ENCODE measurements at places on chromosomes 5 and 9.

DNA sequence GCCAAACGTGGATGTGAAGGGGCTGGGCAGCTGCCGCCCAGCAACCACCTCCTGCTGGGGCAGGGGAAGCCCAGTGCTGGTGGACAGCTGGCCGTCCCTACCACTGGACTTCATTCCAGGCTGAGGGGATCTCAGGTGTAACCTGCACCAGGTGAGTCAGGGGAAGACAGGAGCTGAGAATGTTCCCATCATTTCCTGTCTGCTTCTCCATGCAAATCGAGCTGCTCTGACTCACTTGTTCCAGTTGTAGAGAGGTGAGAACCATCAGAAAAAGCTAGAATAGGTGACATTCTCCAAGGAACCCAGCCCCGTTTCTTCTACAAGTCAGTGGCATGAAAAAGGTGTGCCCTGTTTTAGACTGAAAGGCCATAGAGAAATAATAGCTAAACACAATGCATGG lies 21.8 kb upstream of the BARX1 start:
- no peak for DNase-seq

- no peak for DNase-seq
Measured at GRCh38 chr5:175092691-175093090, 351.3 kb downstream of the DRD1 start.

DNA sequence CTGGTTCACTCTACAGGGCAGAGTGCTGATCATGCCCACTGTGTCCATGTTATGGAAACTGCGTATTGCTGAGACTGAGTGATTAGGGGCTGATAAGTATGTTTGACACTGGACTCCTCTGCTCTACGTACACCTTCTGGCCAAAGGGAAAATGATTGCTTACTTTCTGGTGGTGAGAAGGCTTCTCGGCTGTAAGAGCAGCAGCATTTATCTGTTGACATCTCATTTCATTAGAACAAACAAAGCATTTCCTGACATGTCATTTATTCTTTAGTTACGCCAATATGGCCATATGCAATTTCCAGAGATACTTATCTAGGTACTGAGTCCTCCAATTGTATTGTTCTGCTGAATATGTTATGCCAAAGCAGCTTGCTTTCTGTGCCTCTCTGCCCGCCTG lies 5.6 kb downstream of the FAXDC2 start:
- DNase-seq = no peak

DNA sequence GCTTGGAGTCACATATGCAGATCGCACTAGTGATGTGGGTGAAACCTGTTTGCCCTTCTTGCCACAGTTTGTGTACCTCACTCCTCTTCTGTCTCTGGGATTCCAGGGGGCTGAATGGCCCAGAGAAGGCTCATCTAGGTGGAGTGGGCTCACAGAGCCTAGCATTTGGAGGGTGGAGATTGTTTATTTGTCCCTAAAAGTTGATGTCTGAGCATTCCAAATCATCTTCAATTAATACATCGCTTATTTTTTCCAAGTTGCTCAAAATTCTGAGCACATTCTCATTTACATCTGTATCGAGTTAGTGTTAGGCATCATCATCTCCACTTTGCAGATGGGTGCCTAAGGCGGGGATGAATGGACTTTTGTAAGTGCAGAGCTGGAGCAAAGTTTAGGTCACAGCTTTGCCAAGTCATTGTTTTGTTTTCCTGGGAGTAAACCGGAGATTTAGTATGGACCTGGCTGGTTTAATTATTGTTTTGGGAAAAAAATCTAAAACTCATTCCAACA lies 2.0 kb downstream of the ABL1 start:
- no peak for DNase-seq

- no peak for DNase-seq
Measured at GRCh38 chr5:38453506-38453905, 102.9 kb downstream of the LIFR start.

DNA sequence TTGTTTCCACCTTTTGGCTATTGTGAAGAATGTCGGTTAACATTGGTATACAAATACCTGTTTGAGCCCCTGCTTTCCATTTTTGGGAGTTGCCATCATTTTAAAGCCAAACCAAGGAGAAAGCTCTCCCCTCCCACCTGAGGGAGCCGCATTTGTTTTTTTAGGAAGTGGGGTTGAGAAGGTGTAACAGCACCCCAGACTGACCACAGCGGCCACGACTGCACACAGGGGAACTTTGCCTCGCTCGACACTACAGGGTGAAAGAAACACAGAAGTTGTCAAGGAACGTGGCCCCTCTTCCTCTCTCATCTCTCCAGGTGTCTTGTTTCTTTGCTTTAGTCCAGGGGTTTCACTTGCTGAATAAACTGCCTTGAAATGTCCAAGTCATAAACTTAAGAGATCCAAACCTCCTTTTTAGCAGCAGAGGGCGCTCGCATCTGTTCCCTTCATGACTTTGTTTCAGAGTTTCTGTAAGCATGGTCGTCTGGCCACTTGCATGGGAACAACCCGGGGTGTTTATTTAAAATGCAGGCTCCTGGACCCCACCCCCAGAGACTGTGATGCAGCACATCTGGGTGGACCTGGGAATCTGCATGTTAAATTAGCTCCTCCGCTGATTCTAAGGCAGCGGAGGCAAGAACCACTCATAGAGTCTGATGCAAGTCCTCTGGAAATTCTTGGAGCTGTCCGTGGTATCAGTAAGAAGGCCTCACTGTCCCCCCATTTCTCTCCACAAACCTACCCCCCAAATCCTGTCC lies 2.1 kb upstream of the TTLL11 start:
- no peak for DNase-seq

GRCh38 chr9:20838218-20838617 lies 154.2 kb downstream of the FOCAD start:
- DNase-seq = no peak

- no peak for DNase-seq
Measured at GRCh38 chr9:110936237-110936636, 102.0 kb downstream of the LPAR1 start.

Data from NCI-H1436 treated with DMSO at 0.1 percent for 48 hours (cell line).